ENCODE measurements at places on chromosomes 2 and 18.
A peak's percentile ranks its signal among the peaks of the same experiment; 100 is the strongest.

DNA sequence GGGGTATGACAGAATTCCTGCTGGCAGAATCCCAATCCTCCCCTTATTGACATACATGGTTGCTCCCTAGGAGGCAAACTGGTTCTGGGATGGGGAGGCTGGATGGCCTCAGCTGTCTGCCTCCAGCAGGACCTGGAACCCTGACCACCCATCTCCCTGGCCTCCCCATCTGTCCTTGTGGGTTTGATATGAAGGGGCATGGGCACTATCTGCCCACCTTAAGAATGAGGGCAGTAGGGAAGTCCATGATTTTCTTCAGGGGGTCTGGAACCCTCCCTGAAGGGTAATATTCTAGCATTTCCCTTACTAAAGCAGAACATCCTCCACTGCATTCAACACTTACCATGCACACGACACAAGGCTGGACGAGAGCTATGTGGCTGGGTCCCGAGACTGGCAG is 113.6 kb downstream of the VAPA start:
- no peak for DNase-seq

DNA sequence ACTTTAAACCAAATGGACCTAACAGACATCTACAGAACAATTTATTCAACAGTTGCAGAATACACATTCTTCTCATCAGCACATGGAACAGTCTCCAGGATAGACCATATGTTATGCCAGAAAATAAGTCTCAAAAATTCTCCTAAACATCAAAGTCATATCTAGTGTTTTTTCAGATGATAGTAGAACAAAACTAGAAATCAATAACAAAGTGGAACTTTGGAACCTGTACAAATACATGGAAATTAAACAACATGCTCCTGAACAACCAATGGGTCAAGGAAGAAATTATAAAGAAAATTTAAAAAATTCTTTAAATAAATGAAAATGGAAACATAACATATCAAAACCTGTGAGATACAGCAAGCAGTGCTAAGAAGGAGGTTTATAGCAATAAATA is 194.1 kb upstream of the SIX2 start:
- no peak for DNase-seq

GRCh38 chr2:168811696-168812095 is 9.3 kb downstream of the NOSTRIN start:
- no peak for DNase-seq

GRCh38 chr2:42754021-42754775 is 9.7 kb downstream of the OXER1 start:
- no peak for DNase-seq

GRCh38 chr2:181776336-181776735 is 96.0 kb upstream of the NEUROD1 start:
- DNase-seq = no peak

DNA sequence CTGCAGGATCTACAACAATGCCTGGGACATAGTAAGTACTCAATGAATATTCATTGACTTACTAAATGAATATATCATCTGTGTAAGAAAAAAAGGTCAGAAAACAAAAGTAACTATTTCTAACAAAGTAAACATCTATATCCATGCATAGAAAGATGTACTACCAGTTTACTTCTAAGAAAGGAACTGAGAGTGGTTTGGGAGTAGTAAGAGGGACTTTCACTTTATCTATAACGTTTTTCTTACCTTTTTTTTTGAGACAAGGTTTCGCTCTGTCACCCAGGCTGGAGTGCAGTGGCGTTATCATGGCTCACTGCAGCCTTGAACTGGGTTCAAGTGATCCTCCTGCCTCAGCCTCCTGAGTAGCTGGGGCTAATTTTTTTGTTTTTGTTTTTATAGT is 25.7 kb downstream of the DHX57 start:
- no peak for DNase-seq

- DNase-seq = no peak
Observed at GRCh38 chr2:225013425-225014365, 28.6 kb downstream of the DOCK10 start.

DNA sequence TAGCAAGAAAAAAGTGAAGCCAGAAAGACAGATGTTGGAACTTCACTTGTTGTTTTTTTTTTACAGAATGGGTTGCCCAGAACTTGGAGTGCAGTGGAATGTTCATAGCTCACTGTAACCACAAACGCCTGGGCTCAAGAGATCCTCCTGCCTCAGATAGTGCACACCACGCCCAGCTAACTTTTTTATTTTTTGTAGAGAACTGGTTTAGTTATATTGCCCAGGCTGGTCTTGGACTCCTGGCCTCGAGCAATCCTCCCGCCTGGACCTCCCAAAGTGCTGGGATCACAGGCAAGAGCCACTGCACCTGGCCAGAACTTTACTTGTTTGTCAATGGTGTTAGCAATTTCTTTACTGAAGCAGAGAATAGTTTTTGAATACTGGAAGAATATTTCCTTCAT is 11.9 kb upstream of the ASPRV1 start:
- no peak for DNase-seq

DNA sequence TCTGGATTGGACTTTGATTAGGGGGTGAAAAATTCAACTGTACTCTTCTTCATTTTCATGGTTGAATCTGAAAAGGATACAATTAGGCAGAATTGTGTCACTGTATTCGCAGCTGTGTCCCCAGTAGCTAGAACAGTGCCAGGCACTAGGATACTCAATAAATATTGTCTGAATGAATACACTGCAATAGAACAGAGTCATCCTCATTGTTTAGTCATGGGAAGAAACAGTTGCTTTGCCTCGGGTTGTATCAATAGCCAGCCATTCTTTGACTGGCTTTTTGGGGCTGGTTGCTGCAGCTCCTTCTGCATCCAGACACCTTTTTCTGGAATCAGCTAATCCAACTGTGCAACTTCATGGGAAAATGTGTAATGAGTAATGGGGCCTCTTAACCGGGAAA is 18.1 kb upstream of the DYNC1I2 start:
- DNase-seq = no peak

- DNase-seq = no peak
Observed at GRCh38 chr2:119846021-119846420, 86.3 kb downstream of the PTPN4 start.

- DNase-seq = no peak
Observed at GRCh38 chr2:137930146-137930545, 34.1 kb upstream of the HNMT start.

DNA sequence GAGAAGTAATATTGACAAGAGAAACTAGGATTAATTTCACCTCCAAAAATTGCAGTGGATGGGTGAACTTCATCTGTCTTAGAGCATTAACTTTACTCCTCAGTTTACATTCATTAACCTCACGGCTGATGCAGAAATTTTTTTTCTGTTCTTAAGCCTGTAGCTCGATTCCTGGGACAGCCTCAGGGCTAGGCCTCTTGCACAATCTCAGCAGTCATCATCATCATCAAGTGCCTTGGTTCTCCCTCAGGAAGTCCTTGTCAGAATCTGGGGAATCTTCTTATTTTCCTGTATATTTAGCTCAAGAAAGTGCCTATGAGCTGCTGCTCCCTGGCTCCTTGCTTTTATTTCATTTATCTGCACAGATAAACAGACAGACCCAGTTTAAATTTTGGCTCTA is 1272.2 kb upstream of the LRRTM1 start:
- no peak for DNase-seq

DNA sequence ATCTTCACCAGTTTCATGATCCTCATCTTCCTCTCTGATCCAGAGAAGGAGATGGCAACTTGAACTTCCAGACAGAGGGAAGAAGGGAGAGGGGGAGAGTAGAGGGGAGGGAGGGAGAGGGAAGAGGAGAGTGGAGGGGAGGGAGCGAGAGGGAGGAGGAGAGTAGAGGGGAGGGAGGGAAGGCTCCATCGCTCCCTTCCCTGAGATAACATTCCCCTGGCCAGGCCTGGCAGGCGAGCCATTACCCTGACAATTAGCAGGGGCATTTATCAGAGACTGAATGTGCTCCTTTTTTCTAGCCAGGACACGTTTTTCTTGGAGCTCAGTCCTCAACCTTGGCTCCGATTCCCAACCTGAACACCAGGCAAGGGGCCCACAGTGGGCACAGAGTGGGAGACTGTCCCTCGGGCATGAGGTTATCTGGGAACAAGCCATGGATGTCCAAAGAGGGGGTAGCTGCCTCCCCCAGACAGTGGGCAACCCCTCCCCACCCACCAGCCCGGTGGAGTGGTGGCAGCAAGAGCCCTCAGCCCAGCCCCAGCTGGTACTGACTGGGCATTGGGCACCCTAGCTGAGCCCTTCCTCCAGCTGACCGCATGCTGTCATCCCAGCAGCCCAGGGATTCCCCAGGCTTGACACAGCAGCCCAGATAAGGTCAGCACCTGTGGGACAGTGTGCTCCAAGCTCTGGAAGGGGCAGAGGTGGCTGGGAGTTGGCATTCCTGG is 81.8 kb downstream of the TNS1 start:
- peak; percentile 59 for DNase-seq

- peak; percentile 75 for DNase-seq
Observed at GRCh38 chr2:176088048-176088936, 4.2 kb upstream of the HOXD13 start.
